ENCODE measurements at places on chromosomes 16 and 17.

DNA sequence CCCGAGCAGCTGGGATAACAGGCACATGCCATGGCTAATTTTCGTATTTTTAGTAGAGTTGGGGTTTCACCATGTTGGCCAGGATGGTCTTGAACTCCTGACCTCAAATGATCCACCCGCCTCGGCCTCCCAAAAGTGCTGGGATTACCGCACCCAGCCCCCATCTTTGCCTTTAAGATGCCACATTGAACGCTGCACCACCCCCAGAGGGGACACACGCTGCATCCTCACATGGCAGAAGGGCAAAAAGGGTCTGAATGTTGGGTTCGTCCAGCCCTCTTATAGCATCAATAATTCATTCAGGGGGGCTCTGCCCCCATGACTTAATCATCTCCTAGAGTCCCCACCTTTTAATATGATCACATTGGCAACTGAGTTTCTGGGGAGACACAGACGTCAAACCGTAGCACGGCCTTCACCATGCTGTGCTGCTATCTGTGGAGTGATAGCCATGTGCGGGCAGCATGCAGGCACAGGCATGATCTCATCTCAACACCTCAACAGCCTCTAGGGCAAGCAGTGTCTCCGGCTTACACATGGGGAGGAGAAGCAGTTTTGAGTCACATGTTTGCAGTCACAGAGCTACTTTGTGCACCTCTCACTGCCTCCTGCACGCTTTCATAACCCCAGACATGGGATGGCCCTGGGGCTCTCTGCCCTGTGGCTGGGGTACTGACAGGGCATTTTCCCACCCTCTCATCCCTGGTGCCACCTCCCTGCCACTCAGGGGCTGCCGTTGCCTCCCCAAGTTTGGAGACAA lies 30.0 kb downstream of the IL21R start:
- peak; percentile 23 for DNase-seq

DNA sequence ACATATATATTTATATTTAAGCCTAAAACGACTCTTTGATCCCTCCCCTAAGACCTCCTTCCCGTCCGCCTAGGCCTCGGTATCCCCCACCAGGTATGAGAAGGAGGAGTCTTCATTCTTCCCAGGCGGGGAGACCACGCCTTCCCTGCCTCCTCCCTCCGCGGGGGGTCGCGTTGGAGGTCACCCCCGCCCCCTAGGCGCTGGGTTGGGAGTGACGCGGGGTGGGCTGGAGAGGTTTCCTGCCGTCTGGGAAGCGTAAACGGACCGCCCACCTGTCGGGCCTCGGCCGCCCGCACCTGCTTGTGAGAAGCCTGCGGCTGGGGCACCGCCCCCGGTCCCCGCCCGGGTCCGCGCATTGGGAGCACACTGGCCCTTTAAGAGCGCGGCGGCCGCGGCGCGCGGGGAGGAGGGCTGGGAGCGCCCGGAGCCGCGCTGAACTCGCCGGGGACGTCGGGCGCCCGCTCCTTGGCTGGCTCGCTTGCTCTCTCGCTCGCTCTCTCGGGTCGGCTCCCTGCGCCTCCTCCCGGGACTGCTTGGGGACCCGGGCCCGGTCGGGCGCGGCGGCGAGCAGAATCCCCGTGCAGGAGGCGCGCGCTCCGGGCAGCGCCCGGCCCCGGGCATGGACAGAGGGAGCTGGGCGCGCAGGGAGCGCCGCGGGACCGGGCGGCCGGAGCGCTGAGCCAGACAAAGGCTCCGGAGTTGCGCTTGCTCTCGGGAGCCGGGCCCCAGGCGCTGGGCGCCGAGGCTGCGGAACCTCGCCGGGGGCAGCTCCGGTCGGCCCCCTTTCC lies at the start of gene MMP15:
Gene MMP15 (plus strand): TSS at position 404 of the 788 bp plus-strand sequence. CDS start 597 bp downstream, outside the sequence.
- DNase-seq: peak; percentile 61

- no peak for DNase-seq
Measured at GRCh38 chr16:11660565-11660964, 7.7 kb upstream of the SNN start.

DNA sequence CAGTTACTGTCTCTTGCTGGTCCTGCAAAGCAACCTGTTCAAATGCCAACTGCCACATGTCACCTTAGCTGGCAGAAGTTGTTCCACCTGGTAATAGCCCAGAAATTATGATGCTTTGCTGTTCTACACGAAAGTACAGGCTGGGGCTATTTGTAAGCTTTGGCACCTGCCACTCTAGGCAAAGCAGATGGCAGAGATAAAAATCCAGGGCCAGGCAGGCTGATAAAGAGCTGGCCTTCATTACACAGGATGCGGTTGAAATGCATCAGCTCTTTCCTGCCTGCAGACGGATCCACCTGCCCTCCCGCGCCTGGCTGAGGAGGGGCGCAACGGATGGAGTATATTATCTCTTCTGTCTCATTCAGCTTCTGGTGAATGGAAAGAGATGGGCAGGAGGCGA lies 29.3 kb upstream of the KDM8 start:
- DNase-seq: no peak

Measured in fibroblast of skin of back (primary cell).